ENCODE measurements at places on chromosomes 6 and 20. TPM values are rescaled to one million over a fixed set of nuclear protein-coding genes. Genes with fewer than 3 reads are reported as not detected.

Gene B3GAT2
- total RNA-seq, result 0.05 TPM

Gene ATAT1
- 5.2 TPM for total RNA-seq

- no peak for DNase-seq
Measured at GRCh38 chr6:98838032-98838431, 3.7 kb downstream of the POU3F2 start.

- DNase-seq, result no peak
Measured at GRCh38 chr20:10105046-10105445, 70.3 kb downstream of the ANKEF1 start.
